Foreskin keratinocyte (primary cell): ENCODE measurements at places on chromosomes 12 and 14. TPM values are rescaled to one million over a fixed set of nuclear protein-coding genes. Genes with fewer than 3 reads are reported as not detected.
A peak's percentile ranks its signal among the peaks of the same experiment; 100 is the strongest.

The PHETA1 gene
- 5.1 and 5.4 TPM in 2 replicates for total RNA-seq

DNA sequence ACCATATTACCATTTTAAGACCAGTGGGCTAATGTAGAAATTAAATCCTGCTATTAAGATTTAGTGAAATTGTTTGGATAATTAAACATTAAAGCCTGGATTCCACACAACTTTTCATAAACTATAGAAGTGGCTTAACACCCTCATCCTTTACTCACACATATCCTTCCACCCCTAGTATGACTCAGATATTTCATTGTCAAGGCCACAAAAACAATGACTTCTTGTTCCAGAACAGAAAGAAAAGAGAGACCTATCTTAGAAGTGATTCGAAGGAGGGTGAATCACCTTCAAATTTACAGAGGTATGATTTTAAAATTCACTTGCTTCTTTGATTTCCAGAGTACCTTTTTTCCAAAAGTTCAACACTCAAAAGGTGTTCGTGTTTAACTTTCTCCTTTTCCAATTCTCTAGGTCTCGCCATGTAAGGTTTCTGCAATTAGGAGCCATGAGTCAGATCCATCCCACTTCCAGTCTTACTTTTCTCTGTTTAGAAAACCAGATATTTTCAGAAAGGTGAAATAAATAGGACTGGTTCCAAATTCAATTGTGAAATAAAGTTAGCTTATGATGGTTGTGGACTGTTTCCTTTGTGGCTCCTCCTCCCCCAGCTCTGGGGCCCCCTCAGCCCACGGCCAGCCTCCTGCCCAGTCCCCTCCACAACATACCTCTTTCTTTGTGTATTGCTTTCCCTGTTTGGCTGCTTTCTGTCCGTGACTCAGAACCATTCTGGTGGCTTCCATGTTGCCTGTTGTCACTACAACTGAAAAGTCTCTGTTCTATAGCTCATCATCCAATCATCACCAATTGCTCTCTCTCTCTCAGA is 24.6 kb upstream of the MGP start:
- peak; percentile 68 for DNase-seq

DNA sequence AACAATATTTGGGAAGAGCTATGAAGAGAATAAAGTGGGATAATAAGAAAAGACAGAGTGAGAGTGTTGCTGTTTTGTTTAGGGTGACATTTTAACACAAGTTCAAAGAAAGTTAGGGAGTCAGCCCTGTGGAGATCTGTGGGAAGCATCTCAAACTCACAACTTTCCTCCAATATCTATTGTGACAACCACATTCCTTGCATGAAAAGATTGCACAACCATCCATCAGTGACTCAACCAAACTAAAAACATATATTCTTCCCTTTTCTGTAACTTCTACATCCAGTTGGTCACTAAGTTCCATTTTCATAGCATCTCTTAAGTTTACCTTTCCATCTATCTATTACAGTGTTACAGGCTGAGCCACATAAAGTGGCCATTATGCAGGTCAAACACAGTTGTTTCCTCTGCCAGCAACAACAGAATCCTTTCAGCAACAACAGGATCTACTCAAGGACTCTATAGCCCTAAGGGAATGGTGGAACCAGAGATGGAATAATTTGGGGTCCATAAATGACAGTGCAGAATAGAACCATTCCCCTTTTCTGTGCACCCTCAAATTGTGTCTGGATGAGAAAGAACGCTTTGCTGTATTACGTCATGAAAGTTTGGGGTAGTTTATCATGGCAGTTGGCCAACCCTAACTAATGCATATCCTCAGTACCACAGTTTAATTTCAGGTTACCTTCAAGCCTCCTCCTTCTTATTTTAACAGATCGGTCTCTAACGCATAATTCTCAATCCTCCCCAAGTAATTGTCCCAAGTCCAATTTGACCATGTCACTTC is 118.8 kb downstream of the ST8SIA1 start:
- no peak for DNase-seq

- DNase-seq = no peak
Observed at GRCh38 chr14:81353691-81354323, 46.3 kb downstream of the STON2 start.

DNA sequence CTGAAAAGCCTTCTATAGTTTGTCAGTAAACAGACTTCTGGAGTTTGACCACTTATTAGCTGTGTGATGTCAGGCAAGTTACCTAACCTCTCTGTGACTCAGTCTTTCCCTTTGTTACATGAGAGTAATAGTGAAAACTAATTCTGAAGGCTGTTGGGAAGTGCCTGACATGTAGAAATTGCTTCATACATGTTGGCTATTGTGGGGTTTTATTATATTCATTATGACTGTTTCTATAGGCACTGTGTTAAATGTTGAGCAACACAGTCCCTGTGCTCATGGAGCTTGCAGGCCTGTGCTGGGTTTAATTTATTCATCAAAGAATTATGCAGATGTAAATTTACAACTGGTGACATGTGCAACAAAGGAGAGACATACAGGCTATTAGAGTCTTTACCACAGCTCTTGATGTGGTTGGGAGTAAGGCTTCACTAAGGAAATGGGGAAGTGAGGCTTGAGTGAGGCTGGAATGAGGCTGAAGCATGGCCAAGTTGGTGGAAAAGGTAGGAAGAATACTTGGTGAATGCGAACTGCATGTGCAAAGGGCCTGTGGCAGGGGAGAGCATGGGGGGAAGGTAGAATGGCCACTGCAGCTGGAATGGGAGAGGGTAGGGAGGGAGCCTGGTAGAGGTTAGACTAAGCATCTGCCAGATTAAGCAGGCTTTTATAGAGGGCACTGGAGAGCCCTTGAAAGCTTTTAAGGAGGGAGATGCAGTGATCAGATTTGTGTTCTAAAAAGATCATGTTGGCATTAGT is 236.4 kb upstream of the CRY1 start:
- peak; percentile 60 for DNase-seq

DNA sequence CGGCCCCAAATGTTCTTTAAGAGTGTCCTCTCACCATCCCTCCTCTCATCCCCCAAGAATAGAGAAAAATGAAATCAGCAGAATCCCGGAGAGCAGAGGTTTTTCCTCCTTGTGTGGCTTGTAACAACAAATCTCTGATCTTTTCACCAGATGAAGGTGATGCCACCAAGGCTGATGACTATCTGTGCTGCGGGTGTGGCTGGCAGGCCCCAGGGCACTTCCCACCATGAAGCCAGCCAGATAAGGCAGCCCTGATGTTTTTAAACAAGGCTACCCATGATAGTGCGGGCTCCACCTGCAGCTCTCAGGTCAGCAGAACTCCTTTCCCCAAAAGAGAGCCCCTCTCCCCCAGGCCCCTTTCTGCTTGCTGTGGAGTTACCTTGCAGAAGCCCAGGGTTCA is 58.0 kb upstream of the PARP11 start:
- no peak for DNase-seq

The BICDL1 gene
- total RNA-seq = 6.4 and 7.0 TPM in 2 replicates

- DNase-seq = no peak
Observed at GRCh38 chr12:101799774-101800173, 31.0 kb downstream of the GNPTAB start.

DNA sequence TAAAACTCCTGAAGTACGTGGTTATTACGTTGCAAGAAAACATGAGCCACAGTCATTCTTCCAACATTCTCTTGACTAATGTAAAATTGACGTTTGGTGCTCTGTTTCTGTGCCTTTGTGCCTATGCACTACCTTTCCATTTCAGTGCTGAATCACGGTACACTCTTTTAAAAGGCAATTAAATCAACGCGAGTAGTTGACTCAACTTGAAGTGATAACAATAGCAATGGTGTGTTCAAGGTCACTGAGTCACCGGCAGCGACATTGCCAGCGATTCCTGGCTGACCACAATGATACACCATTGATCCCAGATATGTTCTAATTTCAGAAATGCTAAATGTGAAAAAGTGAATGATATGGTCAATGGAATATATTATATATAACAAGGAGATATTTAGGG is 17.8 kb downstream of the AK7 start:
- no peak for DNase-seq

DNA sequence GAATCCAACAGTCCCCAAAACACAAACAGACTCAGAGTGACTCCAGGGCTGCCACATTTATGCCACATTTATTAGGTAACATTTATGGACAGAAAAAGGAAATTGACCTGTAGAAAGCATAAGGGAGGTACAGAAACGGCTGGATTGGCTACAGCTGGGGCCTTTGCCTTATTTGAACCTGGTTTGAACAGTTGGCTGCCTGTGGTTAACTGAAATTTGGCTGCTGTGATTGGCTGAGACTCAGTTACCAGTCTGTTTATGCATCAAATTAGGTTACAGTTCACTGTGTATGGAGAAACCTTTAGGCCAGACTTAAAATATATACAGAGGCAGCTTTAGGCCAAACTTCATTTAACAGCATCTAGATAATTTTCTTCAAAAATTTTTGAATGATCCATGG is 27.8 kb upstream of the PCNX1 start:
- DNase-seq = no peak

GRCh38 chr12:6767353-6768319 is 1.5 kb downstream of the PTMS start:
- DNase-seq = no peak

The COL2A1 gene
- 0.07 and 0.10 TPM in 2 replicates for total RNA-seq

- no peak for DNase-seq
Observed at GRCh38 chr12:121181181-121181580, 28.7 kb upstream of the P2RX4 start.

- DNase-seq = no peak
Observed at GRCh38 chr14:20680363-20680762, 4.0 kb upstream of the RNASE4 start.

- DNase-seq = no peak
Observed at GRCh38 chr14:69289811-69290520, 30.0 kb downstream of the GALNT16 start.

DNA sequence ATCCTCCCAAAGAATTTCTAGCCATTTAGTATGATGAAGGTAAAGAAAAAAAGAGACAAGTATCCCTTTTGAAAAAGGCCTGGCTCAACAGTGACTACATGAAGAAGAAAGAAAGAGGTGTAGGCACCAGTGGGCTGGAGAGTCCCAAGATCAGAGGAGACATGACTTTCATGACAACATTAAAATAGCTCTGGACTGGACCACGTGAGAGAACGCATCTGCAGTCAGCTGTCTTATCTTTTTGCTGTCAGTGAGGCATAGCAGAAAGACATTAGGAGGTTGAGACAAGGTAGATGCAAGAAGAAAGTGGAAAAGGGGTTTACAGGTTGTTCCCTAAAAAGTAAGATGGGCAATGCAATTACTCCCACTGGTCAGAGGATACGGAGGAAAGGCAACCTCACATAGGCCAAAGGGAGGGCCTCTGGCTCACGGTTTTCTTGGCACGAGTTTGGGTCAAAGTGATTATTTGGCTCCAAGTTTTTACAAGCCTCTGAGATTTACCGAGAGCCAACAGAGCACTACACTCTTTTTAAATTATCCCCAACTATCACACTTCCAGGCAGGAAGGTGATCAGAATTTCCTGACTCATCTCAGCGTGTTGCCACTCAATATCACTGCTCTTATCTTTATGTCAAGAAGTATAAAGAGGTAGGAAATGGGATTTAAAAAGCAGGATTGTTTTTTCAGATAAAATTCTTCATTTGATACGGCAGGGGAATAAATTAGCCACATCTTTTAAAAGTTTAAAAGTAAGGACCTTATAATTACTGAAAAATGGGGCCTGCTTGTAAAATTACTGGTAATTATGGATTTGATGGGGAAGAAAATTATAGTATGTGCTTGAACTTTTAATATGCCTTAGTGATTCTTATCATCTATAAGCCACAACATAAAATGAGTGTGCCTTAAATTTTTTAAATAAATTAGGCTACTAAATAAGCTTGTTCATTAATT is 29.2 kb downstream of the TMTC1 start:
- no peak for DNase-seq

The SDS gene
- not detected in 2 replicates for total RNA-seq

GRCh38 chr12:11015775-11016430 is 6.5 kb downstream of the TAS2R19 start:
- DNase-seq = no peak

- no peak for DNase-seq
Observed at GRCh38 chr14:98847521-98848468, 424.2 kb downstream of the BCL11B start.

DNA sequence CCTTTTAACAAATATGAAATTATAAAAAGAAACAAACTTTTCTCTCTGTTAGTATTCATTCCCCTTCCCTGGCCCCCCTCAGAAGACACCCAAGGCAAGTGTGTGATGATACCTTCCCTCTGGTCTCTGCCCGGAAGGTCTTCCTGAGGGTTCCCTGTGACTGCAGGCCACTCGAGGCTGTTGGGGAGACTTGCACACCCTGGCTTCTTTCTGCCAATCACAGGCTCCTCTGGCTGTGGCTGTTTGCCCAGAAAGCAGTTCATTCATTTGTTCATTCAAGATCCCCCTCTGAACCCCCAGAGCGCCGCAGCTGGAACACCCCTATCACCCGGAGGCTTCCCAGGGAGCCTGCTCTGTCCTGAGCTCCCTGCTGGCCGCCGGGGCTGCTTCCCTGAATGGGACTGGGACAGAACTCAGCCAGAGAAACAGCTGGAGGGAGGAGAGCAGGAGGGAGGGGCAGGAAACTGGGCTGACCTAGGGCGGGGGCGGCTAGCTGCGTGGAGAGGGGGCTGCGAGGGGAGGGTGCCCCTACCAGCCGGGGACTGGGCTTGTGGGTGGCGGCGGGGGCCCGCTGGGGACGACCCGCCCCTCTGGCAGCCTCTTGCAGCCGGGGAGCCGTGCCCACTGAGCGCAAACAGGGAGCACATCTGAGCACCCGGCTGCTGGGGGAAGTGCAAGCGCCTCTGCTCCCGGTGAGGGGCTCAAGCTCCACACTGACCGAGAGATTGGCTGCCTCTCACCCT is at the start of gene CMKLR1:
TSS of gene CMKLR1 (minus strand) at position 397 of the 743 bp plus-strand sequence. CDS start 45,720 bp downstream, outside the sequence.
- DNase-seq = no peak

DNA sequence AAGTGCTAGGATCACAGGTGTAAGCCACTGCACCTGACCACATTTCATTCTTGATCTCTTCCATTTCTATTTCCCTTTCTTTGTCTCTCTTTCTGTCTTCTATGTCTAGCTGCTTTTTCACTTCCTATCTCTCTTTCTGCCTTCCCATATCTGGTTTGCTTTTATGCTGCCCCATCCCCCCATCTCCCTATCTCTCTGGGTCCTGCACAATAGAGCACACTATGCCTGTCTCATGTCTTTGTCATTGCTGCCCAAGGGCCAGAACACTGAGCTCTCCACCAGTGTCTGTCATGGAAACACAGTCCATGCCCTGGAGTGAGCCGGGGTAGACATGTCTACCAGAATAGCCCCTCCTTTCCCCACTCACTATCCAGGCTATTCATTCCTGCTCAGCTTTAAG is 12.3 kb upstream of the RARG start:
- no peak for DNase-seq

DNA sequence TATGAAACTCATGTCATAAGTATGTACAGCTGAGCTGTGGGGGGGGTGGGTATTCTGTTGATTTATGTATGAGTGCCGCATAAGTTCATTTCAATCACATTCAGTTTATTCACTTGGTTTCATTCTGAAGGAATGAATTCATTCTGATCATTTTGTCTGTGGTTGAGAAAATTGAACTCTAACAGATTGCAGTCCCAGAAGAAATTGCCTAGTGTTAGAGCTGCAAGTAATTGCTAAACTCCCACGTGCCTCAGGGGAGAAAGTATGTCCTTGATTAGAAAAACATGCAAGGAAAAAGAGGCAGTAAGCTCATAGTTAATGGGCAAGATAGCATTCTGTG is 442.4 kb upstream of the MGAT4C start:
- no peak for DNase-seq

The APOF gene
- not detected in 2 replicates for total RNA-seq

- DNase-seq = no peak
Observed at GRCh38 chr14:91204657-91205056, 39.8 kb downstream of the GPR68 start.
